ENCODE measurements at places on chromosomes 16 and 17.

- no peak for DNase-seq
Measured at GRCh38 chr17:67224736-67225135, 20.3 kb downstream of the HELZ start.

DNA sequence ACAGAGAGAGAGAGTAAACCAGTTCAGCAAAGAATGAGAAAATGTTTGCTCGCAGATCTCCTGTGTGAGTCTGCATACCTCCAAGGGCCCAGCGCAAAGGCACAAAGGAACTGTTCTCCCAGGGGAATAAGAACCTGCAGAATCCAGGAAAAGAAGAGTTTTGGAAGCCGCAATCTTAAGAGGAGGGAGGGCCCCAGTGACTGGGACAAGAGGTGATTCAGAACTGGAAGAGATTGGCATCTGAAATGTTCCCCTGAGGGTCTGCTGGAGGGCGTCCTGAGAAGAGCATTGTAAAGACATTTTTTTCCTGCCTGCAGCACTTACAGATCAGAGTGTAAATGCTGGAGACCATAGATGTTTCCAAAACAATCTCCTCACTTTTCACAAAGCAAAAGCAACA lies 6.1 kb downstream of the ATMIN start:
- DNase-seq: no peak

GRCh38 chr17:20190605-20191004 lies 181.4 kb downstream of the SPECC1 start:
- DNase-seq: no peak

DNA sequence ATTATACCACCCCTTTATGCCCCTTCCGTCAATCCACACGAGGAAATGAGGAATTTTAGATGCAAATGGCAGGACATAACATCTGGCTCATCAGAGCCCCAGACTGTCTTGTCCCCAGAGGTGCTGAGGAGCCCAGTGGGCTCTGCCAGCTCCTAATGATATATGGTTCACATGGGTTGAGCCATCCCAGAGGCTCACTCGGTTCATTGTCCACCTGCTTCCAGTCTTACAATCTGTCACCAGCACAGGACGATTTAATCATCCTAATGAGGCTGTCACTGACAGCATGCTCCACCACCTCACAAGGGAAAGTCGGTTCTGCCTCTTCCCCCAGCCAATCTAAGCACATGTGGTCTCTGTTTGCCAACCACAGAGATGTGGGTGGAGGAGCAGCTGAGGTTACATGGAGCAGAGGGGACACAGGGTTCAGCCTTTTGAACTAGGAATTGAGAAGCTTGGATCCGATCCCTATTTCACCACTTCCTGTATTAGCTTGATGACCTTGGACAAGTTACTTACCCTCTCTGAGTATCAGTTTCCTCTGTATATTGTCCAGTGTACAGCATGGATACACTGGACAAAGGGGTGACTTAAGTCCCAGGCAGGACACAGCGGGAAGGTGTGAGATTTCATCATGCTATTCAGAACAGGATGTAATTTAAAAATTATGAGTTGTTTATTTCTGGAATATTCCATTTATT lies 27.0 kb upstream of the DHX8 start:
- DNase-seq: no peak

DNA sequence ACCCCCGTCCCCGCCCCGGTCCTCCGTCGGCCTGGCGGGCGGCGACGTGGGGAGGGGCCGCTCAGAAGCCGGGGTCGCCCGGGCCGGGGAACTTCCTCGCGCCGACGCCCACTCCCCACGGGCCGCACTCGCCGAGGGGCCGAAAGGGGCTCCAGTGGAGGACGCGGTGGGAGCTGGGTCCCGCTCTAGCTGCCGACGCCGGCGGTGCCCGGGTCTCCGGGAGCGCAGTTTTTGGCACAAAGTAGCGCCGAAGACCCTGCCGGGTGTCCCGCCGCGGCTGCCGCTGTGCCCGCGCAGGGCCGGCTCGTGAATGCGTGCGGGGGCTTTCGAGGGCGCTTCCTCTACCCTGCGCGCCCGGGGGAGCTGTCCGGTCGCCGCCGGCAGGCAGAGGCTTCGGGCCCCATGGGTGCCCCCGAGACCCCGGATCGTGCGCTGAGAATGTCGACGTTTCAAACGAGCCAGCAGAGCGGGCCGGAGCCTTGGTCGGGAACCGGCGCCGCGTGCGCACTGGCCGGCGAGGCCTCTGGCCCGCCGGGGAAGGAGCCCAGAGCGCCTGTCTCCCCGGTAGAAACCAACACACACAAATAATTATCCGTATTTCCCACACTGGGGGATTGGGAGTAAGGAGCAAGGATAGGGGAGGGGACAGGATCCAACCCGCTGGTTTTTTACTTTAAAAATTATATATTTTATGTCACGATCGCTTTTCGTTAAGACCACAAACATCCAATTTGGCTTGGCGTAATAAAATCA lies 46.6 kb upstream of the SLC38A10 start:
- no peak for DNase-seq

DNA sequence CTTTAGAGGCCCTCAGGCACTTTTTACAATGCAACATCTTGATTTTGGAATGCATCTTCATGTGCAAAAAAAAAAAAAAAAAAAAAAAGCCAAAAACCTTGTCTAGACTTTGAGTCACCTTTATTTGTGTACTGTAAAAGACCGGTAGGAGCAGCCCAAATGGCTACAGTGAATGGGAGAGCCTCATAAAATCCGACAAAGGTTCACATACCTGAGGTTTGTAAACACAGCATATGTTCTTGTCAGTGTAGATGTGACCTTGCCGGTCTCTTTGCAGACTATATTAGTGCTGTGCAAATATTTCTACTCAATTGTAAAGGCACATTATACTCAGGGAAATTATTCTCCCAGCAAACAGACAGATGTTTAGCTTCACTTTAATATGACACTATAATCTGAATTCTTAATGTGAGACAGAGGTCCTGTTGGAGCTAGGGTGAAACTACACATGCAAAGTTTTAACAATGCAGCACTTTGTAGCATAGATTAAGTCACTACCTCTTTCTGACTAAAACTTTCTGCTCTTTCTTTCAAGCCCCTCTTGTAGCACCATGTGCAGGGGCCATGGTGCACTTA lies 211.3 kb downstream of the CA10 start:
- no peak for DNase-seq

DNA sequence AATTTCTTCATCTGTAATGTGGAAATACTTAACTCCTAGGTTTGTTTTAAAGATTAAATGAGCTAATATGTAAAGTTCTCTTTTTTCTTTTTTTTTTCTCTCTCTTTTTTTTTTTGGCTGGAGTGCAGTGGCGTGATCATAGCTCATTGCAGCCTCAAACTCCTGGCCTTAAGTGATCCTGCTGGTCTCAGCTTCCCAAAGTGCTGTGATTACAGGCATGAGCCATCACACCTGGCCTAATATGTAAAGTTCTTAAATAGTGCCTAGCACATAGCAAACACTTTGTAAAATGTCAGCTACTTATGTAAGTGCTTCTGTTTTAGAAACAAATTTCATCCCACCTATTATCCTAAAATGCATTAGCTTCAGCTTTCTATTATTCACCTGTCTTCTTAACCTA lies 40.0 kb downstream of the TMC6 start:
- DNase-seq: no peak

- DNase-seq: no peak
Measured at GRCh38 chr16:89690392-89690901, 4.0 kb downstream of the CDK10 start.
